ENCODE measurements at places on chromosomes 4 and X.

DNA sequence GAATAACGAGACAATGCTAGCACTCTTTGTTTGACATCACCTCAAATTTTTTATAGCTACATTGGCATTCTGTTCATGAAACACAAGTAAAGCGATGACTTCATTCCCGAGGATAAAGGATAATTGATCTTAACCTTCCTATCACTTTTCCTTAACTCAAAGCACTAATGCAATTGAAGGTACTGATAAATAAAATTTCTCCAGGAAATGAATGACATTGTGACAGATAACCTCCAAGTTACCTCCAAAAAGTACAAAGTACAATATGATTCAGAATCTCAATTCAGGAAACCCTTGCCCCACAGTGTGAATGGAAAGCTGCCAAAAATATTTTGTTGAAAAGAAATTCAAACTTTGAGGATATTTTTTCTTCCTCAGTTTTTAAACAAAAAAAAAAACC, 1.8 kb downstream of the PRSS12 start:
- no peak for DNase-seq

DNA sequence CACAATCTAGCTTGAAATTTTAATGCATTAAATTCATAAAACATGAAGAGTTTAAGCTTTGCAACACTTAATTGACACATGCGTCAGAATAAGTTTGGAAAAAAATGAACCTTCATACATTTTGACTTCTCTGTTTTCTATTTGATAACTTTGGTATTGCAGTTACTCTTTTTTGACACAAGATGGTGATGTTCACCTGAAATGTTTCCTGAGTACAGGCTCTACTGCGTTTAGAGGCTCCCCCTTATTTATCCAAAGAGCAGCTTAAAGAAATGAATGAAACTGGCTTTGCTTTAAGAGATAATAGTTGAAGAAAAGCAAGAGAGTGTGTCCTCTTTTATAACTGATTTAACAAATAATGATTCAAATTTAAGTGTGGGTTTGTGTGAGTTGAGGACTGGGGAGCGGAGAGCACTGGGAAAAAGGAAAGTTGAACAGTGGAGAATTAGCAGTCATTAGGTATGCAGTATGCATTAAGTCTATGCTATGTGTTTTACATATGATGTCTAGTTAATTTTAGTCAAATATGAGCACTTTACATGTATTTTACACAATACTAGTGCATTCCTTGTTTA, 180.6 kb upstream of the NUDT6 start:
- DNase-seq: peak; percentile 27

DNA sequence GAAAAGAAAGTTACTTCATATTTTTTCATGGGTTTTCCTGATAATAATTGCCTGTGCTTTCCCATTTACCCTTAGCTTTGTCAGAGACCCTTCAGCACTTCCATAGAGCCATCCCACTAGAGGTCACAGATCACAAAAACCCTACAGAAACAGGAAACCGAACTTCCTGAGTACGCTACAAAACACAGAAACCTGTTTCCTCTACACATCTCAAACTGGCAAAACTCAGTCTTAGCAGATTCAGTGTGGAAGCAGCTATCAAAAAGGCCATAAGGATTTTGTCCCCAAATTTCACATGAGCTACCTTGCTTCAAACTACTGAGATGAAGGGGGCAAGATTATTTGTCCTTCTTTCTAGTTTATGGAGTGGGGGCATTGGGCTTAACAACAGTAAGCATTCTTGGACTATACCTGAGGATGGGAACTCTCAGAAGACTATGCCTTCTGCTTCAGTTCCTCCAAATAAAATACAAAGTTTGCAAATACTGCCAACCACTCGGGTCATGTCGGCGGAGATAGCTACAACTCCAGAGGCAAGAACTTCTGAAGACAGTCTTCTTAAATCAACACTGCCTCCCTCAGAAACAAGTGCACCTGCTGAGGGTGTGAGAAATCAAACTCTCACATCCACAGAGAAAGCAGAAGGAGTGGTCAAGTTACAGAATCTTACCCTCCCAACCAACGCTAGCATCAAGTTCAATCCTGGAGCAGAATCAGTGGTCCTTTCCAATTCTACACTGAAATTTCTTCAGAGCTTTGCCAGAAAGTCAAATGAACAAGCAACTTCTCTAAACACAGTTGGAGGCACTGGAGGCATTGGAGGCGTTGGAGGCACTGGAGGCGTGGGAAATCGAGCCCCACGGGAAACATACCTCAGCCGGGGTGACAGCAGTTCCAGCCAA, at the start of gene MMRN1:
Gene MMRN1 (plus strand): TSS at position 206 of the 902 bp plus-strand sequence. CDS start 118 bp downstream, at position 324.
- DNase-seq: peak; percentile 29

- DNase-seq: no peak
Measured at GRCh38 chr4:35649011-35649410, 595.3 kb downstream of the ARAP2 start.

GRCh38 chrX:20267607-20267930, 860 bp upstream of the RPS6KA3 start:
- DNase-seq: no peak

DNA sequence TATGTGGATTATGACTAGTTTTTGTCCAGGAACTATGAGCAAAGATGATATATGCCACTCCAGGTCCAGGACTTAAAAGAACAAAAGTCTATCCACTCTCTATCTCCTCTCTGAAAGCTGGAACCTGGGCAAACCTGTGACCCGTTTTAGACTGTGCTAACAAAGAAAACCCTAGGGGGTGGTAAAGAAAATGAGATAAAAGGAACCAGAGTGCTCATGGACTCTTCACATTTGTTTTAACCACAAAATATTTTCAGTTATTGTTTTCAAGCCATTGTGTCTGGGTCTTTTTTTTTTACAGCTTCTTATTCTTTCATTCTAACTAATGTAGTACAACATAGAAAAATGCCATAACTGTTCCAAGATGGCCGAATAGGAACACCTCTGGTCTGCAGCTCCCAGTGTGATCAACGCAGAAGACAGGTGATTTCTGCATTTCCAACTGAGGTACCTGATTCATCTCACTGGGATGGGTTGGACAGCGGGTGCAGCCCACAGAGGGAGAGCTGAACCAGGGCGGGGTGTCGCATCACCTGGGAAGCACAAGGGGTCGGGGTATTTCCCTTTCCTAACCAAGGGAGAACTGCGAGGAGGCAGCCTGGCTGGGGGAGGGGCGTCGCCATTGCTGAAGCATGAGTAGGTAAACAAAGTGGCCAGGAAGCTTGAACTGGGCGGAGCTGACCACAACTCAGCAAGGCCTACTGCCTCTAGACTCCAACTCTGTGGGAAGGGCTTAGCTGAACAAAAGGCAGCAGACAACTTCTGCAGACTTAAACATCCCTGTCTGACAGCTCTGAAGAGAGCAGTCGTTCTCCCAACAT, 45.1 kb downstream of the CHM start:
- DNase-seq: no peak

DNA sequence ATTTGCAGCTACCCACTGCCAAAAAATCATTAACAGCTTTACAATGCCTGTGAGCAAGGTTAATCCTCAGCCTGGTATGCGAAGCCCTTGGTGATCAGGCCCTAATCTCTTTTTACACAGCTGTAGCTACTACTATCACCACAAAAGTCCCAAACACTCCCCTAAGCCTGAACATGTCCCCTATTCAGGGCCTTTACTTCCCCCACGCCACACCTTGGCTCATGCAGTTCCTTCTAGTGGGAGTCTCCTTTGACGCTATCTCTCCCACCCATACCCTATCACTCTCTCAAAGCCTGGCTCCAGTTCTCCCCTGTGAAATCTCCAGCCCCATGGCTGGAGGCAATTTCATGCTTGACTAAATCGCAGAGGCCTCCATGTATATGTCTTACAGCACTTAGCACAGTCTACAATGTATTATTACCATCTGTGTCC, 90.6 kb upstream of the CBR4 start:
- no peak for DNase-seq

GRCh38 chrX:24395775-24396174, 35.3 kb downstream of the SUPT20HL1 start:
- DNase-seq: peak; percentile 30

GRCh38 chr4:144223149-144223548, 82.6 kb upstream of the GYPA start:
- DNase-seq: no peak

DNA sequence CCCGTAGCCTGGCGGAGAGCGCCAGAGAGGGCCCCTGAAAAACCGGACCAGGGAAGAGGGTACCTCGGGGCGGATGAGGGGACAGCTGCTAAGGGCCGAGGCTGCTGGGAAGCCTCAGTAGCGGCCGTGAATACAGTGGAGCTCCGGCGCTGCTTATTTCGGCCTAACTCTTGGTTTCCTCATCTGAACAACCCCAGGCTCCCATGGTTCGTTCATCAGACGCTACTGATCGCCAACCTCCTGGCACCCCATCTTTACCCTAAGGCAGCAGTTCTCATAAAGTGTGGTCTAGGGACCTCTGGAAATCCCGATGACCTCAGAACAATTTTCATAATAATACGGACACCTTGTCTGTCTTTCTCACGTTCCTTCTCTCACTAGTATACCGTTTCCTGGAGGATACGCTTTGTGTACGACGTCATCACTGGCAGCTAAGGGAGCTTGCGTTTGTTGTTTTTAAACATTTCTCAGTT, 645 bp upstream of the RAB28 start:
- DNase-seq: no peak

DNA sequence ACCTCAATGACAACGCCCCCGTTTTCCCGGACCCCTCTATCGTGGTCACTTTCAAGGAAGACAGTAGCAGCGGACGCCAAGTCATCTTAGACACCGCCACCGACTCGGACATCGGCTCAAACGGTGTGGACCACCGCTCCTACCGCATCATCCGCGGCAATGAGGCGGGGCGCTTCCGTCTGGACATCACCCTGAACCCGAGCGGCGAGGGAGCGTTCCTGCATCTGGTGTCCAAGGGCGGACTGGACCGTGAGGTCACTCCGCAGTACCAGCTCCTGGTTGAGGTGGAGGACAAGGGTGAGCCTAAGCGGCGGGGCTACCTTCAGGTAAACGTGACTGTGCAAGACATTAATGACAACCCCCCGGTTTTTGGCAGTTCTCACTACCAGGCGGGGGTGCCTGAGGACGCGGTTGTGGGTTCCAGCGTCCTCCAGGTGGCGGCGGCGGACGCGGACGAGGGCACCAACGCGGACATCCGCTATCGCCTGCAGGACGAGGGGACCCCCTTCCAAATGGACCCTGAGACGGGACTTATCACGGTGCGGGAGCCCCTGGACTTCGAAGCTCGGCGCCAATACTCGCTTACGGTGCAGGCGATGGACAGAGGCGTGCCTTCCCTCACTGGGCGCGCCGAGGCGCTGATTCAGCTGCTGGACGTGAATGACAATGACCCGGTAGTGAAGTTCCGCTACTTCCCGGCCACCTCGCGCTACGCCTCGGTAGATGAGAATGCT, 2.2 kb downstream of the FAT4 start:
- DNase-seq: no peak

DNA sequence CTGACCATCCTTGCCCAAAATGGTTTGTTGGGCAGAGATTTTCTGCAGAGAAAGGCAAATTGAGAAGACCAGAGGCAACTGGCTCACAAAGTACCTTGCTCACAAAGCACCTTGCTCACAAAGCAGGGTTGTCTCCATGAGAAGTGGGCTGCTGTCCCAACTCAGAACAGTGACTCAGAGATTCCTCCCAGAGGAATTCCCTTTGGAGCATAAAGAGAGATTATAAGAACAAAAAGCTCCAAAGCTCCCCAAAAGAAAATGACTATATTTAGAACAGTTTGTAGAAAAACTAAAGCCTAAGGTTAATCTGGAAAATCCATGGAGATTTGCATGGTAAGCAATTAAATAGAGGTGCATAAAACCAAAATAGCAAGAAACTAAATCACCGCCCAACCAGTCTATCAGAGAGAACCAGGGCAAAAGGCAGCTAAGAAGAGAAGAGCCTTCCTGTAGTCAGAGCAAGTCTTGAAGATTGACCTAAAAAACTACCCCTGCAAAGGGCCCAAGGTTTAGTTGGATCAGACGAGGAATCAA, 731.4 kb downstream of the FAT4 start:
- no peak for DNase-seq

DNA sequence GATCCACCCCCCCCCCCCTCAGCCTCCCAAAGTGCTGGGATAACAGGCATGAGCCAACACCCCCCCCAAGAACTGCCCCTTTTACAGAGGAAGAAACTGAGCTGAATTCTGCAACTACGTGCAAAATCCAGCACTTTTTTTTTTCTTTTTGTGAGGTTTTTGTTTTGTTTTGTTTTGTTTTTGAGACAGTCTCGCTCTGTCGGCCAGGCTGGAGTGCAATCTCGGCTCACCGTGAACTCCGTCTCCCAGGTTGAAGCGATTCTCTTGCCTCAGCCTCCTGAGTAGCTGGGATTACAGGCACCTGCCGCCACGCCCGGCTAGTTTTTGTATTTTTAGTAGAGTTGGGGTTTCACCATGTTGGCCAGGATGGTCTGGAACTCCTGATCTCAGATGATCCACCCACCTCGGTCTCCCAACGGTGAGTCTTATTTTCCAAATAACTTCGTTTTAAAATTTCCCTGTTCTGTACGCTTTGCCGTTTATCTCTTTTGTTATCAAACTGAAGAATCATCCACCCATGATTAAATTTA, 4.9 kb downstream of the CRLF2 start:
- DNase-seq: no peak

GRCh38 chr4:184649971-184650855, 675 bp downstream of the PRIMPOL start:
- peak; percentile 29 for DNase-seq

DNA sequence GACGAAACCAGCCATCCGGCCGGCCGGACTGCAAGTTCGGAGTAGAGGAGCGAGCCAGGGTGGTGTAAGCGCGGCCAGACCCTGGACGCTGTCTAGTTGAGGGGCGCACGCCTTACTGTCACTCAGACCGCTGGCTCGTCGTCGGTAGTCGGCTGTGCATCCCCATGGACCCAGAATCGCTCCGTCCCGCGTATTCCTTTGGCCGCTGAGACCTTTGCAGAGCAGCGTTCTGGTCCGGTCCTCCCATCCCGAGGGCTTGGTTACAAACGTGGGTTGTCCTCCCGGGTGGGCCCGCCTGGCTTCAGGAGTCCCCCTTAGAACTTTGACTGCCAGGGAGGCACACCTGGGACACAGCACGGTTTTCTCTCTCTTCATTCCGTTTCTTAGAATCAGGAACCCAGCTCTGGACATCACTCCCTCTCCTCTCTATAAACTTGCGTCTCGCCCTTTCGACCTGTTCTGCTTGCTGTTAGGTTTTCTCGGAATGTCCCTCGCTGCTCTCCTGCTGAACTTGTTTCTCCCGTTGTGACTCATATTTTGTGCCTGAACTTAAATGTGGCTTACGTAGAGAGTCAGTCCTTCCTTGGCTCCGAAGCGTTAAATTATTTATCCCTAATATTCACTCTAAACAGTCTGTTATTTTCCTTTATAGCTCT, 672 bp downstream of the PGM2 start:
- DNase-seq: no peak

- DNase-seq: no peak
Measured at GRCh38 chr4:41644288-41644914, 104.1 kb downstream of the PHOX2B start.

GRCh38 chr4:73417973-73418372, 13.9 kb downstream of the ALB start:
- no peak for DNase-seq

Measured in hematopoietic multipotent progenitor cell treated with erythropoietin and hydrocortisone succinate and interleukin-3 and kit ligand, for 15 days (in vitro differentiated cells).